Fibroblast of lung (primary cell): ENCODE measurements at places on chromosomes 12 and 14.

DNA sequence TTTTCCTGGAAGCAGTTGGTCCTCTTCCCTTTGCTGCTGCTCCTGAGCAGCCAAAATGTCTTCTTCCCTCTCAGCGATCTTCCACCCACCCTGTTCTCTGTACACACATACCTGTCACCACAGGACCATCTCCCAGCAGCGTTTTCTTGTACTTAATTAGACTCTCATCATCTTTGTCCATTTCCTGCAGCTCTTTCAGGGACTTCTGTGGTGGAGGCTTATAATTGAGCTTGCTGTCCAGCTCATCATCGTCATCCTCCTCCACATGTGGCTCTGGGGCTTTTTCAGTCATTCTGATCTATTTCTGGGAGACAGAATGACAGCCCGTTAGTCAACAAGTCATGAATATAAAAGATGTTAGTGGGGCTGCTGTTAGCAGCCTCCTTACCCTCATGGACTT lies 11.0 kb downstream of the ARHGDIB start:
- no peak for DNase-seq

- DNase-seq: no peak
Observed at GRCh38 chr14:22472466-22472865, 116.6 kb downstream of the DAD1 start.

DNA sequence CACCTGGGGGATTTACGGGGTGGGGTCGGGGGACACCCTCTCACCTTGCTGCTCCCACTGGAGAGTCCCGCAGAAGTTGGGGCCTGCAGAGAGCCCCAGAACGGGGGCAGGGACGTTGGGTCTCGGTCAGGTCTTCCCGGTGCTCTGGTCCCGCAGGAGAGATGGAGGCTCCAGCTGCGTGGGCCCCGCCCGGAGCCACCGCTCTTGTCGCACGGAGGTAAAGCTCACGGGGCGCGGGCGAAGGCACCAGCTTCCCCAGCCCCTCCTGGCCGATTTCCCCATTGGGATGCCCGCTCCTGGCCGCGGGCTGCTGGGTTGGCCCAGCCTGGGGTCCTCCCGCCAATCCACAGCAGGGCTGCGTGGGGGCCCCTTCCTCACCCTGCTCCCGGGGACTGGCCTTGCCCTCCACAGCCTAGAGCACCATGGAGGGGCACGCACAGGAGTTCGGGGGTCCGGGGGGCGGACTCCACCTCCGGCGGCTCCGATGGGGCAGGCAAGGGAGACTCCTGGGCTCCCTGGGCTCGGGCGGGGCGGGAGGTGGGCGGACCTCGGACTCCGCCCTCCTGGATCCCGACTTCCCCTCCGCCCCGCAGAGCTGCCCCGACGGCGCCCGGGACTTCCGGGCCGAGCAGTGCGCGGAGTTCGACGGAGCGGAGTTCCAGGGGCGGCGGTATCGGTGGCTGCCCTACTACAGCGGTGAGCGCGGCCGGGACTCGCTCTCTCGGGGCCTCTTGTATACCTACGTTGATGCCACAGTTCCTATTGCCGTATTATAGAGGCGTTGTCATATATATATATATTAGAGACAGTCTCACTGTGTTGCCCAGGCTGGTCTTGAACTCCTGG lies 8.4 kb downstream of the PAPLN start:
- no peak for DNase-seq

DNA sequence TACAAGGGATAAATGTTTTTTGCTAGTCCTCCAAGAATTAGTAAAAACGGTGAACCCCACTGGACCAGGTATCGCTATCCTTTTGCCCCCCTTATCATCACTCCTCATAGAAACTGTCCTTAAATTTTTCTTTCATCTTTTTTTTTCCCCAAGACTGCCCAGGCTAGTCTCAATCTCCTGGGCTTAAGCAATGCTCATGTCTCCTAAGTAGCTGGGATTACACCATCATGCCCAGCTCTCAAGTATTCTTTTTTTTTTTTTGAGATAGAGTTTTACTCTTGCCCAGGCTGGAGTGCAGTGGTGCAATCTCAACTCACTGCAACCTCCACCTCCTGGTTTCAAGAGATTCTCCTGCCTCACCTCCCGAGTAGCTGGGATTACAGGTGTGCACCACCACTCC lies 9.7 kb downstream of the IRF2BPL start:
- no peak for DNase-seq

DNA sequence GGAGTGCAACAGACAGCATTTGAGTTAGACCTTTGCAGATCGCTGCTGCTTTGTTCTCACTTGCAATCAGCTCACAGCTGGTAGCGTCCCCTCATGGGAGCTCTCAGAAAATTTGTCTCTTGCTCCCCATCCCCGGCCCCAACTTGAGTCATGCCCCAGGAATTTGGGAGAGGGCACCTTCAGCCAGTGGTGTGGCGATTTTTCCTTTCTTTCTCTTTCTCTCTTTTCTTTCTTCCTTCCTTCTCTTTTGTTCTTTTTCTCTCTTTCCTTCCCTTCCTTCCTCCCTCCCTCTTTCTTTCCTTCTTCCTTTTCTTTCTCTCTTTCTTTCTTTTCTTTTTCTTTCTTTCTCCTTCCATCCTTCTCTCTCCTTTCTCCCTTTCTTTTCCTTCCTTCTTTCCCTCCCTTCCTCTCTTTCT lies 34.2 kb upstream of the MAP1LC3B2 start:
- peak; percentile 73 for DNase-seq

- DNase-seq: peak; percentile 76
Observed at GRCh38 chr12:16939871-16940306, 333.9 kb upstream of the LMO3 start.

DNA sequence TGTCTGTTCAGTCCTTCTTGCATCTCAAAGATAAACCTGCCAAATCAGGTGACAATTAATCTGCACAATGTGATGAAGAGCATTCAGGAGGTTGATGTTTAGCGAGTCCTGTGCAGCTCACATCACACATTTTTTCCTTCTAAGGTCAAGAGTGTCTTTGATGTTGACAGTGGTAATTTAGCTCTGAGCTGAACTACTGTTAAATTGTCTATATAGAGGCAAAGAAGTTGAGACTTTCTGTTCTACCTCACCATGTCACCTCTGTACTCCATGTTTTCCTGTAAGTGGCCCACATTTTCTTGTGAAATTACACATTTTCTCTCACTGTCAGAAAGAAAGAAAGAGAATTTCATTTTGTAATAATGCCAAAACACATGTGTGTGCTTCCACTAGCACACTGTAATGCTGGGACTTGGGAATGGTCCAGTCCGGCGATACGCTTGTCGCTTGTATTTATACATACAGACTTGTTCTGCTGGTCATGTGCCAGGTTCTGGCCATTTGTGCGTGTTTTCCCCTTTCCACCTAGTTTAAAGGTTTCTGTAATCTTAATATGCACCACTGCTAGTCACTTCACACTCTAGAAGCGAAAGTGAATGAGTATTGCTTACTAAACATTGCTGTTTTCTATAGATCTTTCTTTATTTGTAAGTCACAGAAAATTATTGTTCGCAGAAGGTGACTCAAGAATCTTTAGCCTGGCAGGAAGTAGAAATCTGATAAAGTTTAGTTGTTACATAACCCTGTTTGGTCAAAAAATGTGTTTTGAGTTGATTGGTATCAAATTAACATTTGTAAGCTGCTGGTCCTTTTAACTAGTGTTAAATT lies 328.9 kb downstream of the TMTC2 start:
- DNase-seq: peak; percentile 45
